ENCODE measurements at places on chromosomes 12 and 14.

- DNase-seq = no peak
These were observed 268.2 kb downstream of the SOX5 start for GRCh38 chr12:23681237-23681636.

GRCh38 chr12:59375633-59376032 lies 220.2 kb upstream of the SLC16A7 start:
- no peak for DNase-seq

GRCh38 chr12:52990206-52990605 lies 16.1 kb upstream of the EIF4B start:
- DNase-seq = no peak

GRCh38 chr14:29274890-29275596 lies 508.5 kb downstream of the FOXG1 start:
- DNase-seq = no peak

DNA sequence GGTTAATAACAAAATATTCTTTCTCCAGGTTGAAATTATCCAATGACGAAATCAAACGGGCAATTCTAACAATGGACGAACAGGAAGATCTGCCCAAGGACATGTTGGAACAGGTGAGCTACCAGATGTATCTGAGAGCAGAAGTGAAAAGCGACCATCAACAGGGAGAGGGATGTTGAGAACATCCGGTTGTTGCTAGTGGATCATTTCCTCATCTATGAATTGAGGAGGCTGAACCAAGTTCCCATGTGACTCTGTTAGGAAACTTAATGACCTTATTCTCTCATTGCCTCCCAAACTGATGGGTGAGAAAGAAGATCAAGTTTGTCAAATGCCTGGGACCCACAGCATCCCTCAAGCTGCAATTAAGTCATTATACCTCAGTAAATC lies 117.7 kb downstream of the GPR135 start:
- no peak for DNase-seq

GRCh38 chr12:28202374-28203130 lies 12.3 kb downstream of the CCDC91 start:
- DNase-seq = no peak

- DNase-seq = peak; percentile 79
These were observed 45.2 kb downstream of the NOC4L start for GRCh38 chr12:132189378-132190011.

- no peak for DNase-seq
These were observed 1077.0 kb downstream of the LRFN5 start for GRCh38 chr14:42683707-42684106.

- DNase-seq = no peak
These were observed 9.1 kb upstream of the HOXC13 start for GRCh38 chr12:53929527-53929926.

DNA sequence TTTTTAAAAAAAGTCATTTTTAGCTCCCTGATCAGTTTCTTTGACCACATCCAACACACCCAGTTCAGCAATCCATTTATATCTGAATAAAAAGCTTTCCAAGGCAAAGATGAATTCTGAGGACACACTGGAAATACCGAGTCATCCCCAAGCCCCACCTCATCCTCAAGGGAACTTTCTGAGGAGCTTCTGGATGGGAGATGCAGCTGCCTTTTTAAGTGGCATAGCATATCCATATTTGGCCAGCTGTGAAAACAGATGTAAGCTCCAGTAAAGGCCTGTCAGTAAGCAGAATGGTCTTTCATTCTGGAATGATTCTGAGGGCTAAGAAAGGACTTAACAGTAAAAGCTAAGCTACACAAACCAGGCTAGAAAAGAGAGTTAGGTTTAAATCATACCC lies 18.4 kb downstream of the ZFYVE1 start:
- no peak for DNase-seq

GRCh38 chr12:12899530-12900380 lies 8.4 kb downstream of the GPRC5A start:
- DNase-seq = no peak

GRCh38 chr12:78229591-78230101 lies 399.0 kb downstream of the NAV3 start:
- no peak for DNase-seq

- no peak for DNase-seq
These were observed 43.0 kb upstream of the SYCP3 start for GRCh38 chr12:101782273-101782731.

- no peak for DNase-seq
These were observed 2.2 kb upstream of the KRT80 start for GRCh38 chr12:52193991-52194390.

DNA sequence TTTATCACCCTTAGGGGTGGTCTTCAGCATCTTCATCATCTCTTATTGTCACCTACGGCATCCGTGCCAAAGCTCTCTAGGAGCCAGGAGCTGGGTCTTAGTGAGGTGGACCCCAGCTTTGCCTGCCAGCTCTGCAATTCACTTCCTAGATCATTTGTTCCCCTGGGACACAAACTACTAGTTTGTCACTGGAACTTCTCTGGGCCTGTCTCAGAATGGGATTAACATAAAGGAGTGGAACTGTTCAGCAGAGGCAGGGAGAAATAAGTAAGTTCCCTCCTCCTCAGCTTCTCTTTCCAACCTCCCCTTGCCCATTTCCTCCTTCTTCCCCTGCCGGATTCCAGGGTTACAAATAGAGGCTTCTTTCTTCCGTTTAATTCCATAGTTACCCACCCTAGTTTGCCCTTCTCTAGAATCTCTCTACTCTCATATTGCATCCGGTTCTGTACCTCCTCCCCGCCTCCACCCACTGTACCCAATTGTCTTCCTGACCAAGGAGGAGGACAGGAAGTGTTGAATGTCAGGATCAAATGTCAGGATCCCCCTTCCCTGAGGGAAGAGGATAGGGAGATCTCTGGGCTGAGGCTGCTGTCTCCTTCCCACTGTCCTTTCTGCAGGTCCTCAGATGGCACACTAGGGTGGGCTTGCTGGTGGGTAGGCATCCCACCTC lies 25.0 kb downstream of the LARP4 start:
- no peak for DNase-seq

DNA sequence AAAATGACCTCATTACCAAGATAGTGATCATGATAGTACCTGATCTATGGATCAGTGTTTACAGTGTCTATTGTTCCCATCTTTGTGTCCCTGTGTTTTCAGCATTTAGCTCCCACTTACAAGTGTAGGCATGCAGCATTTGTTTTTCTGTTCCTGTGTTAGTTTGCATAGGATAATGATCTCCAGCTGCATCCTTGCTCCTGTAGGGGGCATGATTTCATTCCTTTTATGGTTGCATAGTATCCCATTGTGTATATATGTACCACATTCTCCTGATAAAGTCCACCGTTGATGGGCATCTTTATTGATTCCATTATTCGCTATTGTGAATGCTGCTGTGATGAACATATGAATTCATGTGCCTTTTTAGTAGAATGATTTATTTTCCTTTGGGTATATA lies 215.4 kb upstream of the NAV3 start:
- no peak for DNase-seq

DNA sequence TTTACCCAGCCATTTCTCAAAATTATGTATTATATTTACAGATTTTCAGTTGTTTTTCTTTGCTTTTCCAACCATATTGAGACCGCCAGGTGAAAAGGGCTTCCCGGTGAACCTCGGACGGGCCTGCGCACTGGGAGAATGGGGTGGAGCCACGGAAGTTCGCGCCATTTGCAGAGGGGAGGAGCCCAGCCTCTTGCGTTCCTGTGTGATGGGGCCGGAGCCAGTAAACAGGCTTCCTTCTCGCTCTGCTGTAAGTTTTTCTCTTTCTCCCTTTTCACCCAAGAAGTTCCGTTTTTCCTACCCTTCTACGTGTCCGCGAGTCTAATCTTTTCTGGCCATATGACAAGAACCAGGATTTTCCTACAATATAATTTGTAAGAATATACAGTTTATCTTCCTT lies 1108.8 kb upstream of the SEL1L start:
- no peak for DNase-seq

DNA sequence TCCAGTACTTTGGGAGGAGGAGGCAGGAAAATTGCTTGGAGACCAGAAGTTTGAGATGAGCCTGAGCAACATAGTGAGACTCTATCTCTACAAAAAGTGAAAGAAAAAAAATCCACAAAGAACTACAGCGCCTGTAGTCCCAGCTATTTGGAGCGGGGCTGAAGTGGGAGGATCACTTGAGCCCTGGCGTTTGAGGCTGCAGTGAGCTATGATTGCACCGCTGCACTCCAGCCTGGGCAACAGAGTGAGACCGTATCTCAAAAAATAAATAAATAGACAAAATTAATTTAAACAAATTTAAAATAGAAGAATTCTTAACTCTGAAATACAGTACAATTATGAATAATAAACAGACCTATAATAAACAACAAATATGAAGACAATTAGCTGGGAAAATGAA lies 40.9 kb downstream of the ATL1 start:
- no peak for DNase-seq

GRCh38 chr14:35897616-35898111 lies 71.5 kb downstream of the BRMS1L start:
- no peak for DNase-seq

DNA sequence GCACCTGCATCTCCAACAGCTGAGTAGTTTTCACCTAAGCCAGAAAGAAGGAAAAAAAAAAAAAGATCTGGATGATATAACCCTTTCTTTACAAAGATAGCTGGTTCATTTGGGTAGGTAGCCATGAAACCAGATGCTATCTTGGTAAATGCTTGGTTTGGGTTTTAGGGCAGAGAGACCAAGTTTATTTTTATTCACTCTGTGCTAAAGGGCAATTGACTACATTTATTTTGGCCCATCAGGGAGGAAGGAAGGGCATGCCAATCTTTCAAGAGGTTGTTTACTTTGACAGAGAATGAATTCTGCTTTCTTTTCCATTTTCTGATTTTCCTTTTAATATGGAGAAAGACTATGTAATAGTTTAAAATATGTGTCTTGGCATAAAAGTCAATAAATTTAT lies 91.0 kb downstream of the NTN4 start:
- DNase-seq = no peak

DNA sequence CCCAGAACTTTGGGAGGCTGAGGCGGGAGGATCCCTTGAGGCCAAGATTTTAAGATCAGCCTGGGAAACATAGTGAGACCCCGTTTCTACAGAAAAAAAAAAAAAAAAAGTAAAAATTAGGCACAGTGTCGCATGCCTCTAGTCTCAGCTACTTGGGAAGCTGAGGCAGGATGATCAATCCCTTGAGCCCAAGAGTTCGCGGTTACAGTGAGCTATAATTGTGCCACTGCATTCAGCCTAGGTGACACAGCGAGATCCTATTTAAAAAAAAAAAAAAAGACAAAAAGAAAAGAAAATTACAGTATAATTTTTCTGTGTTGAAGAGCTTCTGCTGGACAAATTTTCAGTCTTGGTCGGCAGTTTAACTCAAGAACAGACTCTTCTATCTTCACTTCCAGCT lies 133.9 kb upstream of the FGD4 start:
- no peak for DNase-seq

GRCh38 chr12:122887819-122888212 lies 8.1 kb downstream of the VPS37B start:
- no peak for DNase-seq

GRCh38 chr12:92144631-92145480 lies 790 bp downstream of the BTG1 start:
- peak; percentile 17 for DNase-seq

DNA sequence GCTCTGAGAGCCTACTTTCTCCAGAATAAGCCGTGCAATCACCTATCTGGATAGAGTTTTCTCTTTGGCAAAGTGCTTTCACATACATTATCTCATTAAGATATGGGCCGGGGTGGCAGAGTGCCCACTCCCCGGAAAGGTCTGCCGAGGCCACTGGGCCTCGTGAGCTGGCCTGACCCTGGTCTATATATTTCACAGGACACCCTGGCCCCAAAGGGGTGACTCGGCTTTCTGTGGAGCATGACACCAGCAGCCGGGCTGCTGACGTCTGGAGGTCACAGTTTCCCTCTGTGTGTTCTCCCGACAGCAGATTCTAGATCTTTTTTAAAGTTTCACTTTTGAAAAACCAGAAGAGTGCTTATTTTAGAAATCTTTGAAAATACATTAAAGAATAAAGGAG lies 27.9 kb upstream of the ATP2A2 start:
- DNase-seq = no peak

DNA sequence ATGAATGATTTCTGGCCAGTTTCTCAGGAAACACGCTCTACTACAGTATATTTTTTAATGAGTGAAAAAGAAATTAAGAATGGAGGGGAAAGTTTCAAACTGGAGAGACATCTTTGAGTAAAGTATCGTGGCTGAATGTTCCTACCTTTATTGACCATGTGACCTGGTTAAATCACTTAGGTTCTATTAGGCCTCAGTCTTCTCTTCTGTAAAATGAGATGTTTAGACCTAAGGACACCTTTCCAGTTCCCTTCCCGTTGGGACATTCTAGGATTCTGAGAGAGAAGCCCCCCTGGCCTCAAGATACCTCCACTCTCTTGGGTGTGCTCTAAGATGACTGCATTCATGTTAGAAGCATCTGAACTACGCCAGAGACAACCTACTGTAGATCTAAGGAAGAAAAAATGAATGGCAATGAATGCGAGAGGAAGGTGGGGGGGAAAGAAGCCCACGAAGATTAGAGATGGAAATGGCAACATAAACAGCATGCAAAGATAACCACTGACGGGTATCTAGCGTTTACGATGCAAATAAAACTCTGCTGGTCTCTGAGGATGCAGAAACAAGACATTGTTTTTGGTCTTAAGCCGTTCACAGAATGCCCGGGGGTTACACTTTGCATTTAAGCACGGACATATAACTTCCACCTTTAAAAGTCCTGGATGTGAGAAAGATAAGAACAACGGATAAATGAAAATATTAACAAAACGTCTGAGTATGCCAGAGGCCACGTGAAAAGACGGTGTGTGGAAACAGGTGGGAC lies 599 bp upstream of the CPSF6 start:
- DNase-seq = no peak

GRCh38 chr14:70188322-70188658 lies 461 bp downstream of the SLC8A3 start:
- no peak for DNase-seq

- DNase-seq = no peak
These were observed 208.8 kb downstream of the EPS8 start for GRCh38 chr12:15580431-15580830.

DNA sequence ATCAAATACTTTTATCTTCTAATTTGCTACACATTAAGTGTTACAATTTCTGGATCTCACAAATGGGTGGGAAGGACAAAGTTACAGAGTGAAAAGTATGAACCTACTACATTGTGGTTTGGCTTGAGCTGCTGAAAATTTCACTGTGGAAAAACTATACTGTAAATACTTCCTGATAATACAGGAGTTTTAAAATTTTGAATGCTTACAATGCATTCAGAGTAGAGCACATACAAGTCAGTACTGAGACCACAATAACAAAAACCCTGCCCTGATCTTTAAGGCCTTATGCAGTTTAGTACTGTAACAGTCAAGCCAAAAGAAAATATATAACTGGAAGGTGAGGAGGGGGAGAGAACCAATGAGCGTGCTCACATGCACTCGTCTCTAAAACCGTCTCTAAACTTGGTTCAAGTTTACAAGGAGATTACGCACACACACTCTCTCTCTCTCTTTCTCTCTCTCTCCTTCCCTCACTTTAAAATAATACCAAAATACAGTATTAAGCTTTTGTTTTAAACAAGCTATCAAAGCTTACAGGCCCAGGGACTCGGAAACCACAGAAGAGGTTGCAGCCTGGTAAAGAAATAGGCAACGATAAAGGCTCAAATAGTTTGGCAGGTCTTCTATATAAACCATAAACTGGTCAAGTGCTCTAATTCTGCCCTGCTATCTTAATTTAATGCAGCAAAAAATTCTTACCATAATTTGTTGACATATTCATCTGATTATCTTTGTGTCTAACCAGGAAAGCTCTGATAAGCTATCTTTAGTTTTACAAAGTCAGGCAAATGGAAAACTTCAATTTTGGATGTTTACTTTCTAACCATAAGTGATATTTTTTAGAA lies 58.0 kb downstream of the ATF7 start:
- no peak for DNase-seq
